ENCODE measurements at places on chromosomes 11 and 22.

GRCh38 chr11:106101819-106102218, 24.4 kb downstream of the AASDHPPT start:
- DNase-seq = no peak

DNA sequence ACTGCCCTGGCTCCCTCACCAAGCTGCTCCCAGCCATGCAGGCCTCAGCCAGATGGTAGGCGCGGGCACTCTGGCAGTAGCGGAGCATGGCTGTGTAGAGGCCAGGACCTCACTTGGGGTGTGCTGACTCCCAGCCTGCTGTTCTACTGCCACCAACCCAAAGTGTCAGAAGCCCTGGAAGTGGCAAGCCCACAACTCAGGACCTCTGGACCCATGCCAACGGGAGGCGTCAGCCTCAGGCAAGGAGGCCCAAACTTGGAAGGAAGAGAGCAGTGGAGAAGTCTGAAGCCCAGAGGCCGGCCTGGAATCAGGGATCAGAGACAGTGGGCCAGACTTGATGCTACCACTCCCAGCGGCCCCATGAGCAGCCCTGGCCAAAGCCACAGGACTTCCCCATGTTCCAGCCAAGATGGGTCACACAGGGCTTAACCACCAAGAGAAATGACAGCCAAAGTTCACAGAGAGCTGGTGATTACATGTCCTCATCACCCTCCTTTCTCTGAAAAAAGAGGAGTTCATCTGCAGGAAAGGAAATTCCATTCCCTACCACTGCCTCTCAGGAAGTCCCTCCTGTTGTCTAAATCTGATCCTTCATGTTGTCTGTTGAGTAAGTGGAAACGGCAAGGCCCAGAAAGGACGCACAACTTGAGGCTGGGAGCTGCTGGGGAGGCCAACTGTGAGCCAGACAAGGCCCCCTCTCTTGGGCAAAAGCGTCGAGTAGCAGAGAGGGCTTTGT, 4.4 kb downstream of the ARRB1 start:
- peak; percentile 15 for DNase-seq

- no peak for DNase-seq
These were observed 17.2 kb upstream of the OR5B21 start for GRCh38 chr11:58525037-58525614.

GRCh38 chr11:24514219-24514594, 17.4 kb downstream of the LUZP2 start:
- DNase-seq = no peak

DNA sequence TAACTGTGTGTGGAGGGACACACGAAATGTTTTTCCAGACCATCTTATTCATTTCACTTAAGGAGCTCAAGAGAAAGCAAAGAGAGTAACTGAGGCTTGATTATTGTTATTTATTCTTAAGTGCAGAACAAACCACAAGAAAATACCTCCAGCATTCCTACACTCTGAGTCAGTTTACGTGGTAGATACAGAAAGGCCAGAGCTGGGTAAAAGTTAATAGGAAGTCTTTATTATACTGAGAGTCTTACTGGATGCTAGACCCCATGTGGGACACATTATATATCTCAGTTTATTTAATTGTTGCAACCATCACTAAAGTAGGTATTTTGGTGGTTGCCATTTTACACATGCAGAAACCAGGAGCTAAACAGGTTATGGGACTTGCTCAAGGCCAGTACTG, 261.4 kb upstream of the POU2AF2 start:
- DNase-seq = no peak

DNA sequence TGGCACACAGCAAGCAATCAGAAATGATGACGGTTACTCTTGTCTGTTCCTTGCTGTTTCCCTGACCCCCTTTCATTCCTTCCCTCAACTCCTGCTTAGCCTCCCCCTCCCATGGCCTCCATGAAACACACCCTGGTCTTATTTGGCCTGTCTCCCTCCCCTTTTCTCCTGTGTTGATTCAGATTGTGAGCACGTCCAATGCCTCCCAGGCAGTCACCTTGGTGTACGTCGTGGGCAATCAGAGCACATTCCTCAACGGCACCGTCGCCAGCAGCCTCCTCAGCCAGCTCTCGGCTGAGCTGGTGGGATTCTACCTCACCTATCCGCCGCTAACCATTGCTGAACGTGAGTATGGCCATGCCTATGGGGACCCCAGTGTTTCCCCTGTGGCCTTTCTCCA, 141.1 kb downstream of the C11orf91 start:
- DNase-seq = no peak

DNA sequence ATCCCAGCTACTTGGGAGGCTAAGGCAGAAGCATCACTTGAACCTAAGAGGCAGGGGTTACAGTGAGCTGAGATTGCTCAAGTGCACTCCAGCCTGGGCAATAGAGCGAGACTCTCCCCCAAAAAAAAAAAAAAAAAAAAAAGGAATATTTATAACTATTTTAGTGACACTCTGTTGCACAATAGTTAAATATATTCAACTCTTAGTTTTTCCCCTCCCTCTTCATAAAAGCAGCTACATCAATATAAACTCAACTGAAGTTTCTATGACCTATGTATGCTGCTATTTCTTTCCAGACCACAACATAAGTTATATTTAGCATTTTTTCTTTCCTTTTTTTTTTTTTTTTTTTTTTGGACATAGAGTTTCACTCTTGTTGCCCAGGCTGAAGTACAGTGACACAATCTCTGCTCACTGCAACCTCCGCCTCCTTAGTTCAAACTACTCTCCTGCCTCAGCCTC, 19.2 kb downstream of the CELF1 start:
- no peak for DNase-seq

- peak; percentile 68 for DNase-seq
These were observed 33.7 kb upstream of the APOBEC3A start for GRCh38 chr22:38923463-38924346.

Measured in RCC 7860 (cell line).